ENCODE measurements at places on chromosomes 4 and X.

GRCh38 chrX:43141885-43142284 lies 363.9 kb upstream of the PPP1R2C start:
- no peak for DNase-seq

GRCh38 chr4:54165438-54165837 lies 63.7 kb upstream of the PDGFRA start:
- DNase-seq: no peak

DNA sequence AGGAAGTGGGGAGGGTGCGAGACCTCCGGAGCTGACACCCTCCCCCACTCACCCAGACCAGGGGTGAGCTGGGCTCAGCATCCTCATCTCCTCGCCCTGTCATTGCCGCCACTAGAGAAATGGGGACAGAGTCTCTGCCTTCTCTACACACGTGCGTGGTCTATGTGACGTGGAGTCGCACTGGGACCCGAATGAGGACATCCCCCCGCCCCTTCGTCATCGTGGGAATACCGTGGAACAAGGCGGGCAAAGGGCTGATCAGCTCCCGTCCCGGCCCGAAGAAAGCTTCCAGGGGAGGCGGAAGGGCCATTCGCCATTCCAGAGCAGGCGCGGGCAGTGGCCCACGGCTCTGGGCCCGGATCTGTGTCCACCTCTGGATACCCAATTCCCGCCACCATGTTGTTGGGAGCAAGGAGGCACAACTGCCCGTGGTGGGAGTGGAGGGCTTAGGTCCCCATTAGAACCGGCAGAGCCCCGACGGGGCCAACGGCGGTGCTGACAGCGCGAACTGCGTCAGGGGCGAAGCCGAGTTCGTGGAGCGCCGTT lies 12.0 kb downstream of the HMX1 start:
- no peak for DNase-seq

DNA sequence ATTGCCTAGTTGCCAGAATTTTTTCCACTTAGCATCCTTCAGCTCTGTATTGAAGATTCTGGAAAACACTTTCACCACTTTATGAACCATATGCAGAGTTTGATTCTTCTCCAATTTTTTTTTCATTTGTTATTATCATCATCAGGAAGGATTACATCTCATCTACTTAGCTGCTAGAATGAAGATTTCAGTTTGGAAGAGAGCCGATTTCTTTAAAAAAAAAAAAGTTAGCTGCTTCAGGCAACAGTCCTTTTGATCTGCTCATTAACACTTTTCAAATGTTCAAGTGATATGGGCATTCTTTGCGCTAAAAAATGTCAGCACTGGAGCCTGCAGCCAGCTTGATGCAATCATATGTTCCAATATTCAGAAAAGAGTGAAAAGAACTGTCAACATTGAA lies 76.2 kb downstream of the ANTXR2 start:
- DNase-seq: no peak
